ENCODE measurements at places on chromosomes 11 and 22. TPM values are rescaled to one million over a fixed set of nuclear protein-coding genes. Genes with fewer than 3 reads are reported as not detected.

The ZNF74 gene
- total RNA-seq = 6.9 TPM

The PEX16 gene
- total RNA-seq = 18.5 TPM

The ACR gene
- not detected for total RNA-seq

The SGSM1 gene
- 0.45 TPM for total RNA-seq

The USP35 gene
- 4.9 TPM for total RNA-seq

The RIMBP3C gene
- total RNA-seq = 0.27 TPM

The SPTBN2 gene
- total RNA-seq = 11.2 TPM

The TP53AIP1 gene
- not detected for total RNA-seq

The PRRG4 gene
- 0.53 TPM for total RNA-seq

The IL17RA gene
- 4.6 TPM for total RNA-seq

The SAA1 gene
- 0.63 TPM for total RNA-seq

The PAFAH1B2 gene
- total RNA-seq = 37.6 TPM

The PANX1 gene
- total RNA-seq = 20.0 TPM

The KCNJ1 gene
- total RNA-seq = not detected

The RAB38 gene
- 1.2 TPM for total RNA-seq

The NUMA1 gene
- 73.1 TPM for total RNA-seq

The NPAS4 gene
- not detected for total RNA-seq

The GLB1L3 gene
- total RNA-seq = not detected

The HBB gene
- total RNA-seq = not detected

The CHCHD10 gene
- total RNA-seq = 228 TPM

The CASP1 gene
- 0.56 TPM for total RNA-seq

The GTSE1 gene
- total RNA-seq = 32.4 TPM

The ALKBH8 gene
- 5.7 TPM for total RNA-seq

The DCDC1 gene
- total RNA-seq = 0.18 TPM

The KRTAP5-1 gene
- total RNA-seq = not detected

The OR5B17 gene
- total RNA-seq = not detected

The SLC29A2 gene
- 4.9 TPM for total RNA-seq
